CD8-positive, alpha-beta memory T cell (primary cell): ENCODE measurements at places on chromosomes 2 and 18.

DNA sequence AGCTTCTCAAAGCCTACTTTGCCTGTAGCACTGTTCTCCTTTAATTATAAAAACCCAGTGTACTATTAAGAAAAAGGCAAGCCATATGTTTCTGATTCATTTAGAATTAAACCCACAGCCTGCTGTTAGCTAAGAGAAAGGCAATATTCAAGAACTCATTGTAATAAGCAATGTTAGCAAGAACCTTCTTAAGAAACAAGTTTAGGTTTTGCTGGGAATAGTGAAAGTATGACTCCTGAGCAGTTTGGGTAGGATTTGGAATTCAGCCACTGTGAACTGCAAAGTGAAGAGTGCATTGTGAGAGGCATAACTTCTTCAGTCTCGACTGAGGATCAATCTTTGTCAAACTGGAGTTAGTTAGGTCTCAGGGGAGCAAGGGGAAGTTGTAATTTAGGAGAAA, 206.5 kb upstream of the NT5C1B start:
- no peaks in the 10 kb centered on the region for H3K27me3 ChIP-seq
- no peaks in the 10 kb centered on the region for H3K36me3 ChIP-seq
- DNase-seq = no peak
- no peak overlapping the region for H3K4me3 ChIP-seq

- H3K36me3 ChIP-seq = no peaks in the 10 kb centered on the region
- H3K4me3 ChIP-seq = no peak overlapping the region
- H3K27me3 ChIP-seq = no peaks in the 10 kb centered on the region
- no peaks in the 10 kb centered on the region for H3K4me1 ChIP-seq
- H3K27ac ChIP-seq = no peak overlapping the region
Measured at GRCh38 chr2:163778045-163778781, 42.4 kb upstream of the FIGN start.

GRCh38 chr18:10475276-10475653, 20.8 kb downstream of the APCDD1 start:
- no peak overlapping the region for H3K4me3 ChIP-seq
- no peak overlapping the region for H3K27ac ChIP-seq
- H3K4me1 ChIP-seq = no peaks in the 10 kb centered on the region
- no peaks in the 10 kb centered on the region for H3K36me3 ChIP-seq
- DNase-seq = no peak

- no peak overlapping the region for H3K4me3 ChIP-seq
- H3K36me3 ChIP-seq = no peaks in the 10 kb centered on the region
- no peaks in the 10 kb centered on the region for H3K4me1 ChIP-seq
Measured at GRCh38 chr2:206230060-206230762, 44.3 kb upstream of the ZDBF2 start.
